NCI-H748 treated with DMSO at 0.1 percent for 48 hours (cell line): ENCODE measurements at places on chromosomes 16 and 17.

DNA sequence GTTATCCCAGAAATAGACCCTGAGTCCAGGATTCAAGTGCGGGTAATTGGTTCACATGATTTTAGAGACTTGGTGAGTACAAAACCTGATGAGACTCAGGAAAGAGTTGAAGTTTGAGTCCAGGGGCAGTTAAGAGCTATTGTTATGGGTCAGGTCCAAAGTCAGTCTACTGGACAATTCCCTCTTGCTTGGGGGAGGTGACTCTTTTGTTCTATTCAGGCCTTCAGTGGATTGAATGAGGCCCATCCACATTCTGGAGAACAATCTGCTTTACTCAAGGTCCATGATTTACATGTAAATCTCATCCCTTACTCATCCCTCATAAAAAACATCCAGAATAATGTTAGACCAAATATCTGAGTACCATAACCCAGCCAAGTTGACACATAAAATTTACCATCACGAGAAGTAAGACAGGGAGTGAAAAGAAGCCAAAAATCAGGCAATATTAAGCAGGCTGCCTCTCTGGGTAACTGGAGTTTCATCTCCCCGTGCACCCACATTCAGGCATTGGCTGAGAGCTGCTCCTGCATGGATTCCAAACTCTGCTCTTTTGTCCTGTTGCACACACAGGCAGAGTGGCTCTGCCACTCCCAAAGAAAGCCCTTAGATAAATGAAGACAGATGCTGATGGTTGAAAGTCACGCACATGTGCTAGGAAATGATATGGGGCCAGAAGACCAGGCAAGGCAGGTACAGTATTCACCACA is 156.0 kb upstream of the SALL1 start:
- no peak for DNase-seq

DNA sequence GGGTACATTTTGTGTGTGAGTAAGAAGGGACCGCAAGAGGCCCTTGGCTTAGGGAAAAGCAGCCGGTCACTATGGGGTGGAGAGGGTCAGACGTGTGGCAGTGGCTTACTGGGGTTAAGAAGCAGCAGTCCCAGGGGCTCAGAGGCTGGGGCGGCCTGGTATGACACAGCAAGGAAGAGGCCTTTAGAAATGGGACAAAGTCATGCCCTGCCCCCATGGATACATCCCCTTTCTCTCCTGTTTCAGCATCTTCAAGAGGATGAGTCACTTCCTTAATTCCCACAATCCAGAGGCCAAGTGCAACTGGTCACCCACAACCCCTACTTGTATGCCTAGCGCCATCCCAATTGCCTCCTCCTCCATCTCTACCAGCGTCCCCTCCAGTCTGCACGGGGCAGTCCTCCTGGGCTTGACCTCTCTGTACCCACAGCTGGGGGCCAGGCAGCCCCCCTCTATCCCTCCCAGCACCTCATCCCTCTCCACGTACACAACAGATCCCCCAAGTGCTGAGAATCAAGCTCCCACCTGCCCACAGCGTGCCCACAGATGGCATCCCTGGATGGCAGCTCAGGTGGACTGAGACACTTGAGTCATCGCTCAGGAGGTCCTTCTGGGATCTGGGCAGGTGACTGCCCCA is 6.9 kb upstream of the EFTUD2 start:
- no peak for DNase-seq

- peak; percentile 27 for DNase-seq
Measured at GRCh38 chr17:79777120-79777893, 641 bp upstream of the CBX2 start.

DNA sequence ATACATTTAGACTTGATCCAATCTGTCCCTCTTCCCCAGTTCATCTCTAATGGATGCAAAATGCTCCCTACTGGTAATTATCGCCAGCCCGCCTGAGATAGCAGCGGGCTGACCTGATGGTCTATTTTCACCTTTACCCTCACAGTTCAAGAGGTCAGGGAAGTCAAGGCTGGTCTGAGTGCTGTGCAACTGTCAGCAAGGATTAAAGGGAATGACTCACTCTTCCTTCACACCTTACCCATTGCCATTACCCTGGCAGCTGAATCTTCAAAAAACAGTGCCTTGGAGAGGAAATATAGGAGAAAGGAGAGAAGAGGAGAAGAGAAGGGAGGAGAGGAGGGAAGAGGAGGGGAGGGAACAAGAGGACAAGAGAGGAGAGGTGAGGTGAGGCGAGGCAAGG is 36.3 kb downstream of the GRB7 start:
- DNase-seq = no peak

DNA sequence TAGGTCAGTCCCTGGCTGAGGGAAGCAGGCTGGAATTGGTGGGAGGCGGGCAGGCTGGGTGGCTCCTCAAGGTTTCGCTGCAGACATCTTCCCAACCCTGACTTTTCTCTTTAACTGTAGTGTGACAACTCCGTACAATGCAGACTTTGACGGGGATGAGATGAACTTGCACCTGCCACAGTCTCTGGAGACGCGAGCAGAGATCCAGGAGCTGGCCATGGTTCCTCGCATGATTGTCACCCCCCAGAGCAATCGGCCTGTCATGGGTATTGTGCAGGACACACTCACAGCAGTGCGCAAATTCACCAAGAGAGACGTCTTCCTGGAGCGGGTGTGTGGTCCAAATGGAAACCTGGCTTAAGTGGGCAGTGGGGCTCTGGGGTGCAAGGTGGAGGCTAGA is 15.0 kb downstream of the POLR2A start:
- DNase-seq = no peak

GRCh38 chr17:8272421-8272820 is 16.0 kb upstream of the RANGRF start:
- DNase-seq = no peak

GRCh38 chr16:77459534-77460254 is 24.9 kb upstream of the ADAMTS18 start:
- DNase-seq = no peak
